ENCODE measurements at places on chromosomes 7 and 10.
A peak's percentile ranks its signal among the peaks of the same experiment; 100 is the strongest.

DNA sequence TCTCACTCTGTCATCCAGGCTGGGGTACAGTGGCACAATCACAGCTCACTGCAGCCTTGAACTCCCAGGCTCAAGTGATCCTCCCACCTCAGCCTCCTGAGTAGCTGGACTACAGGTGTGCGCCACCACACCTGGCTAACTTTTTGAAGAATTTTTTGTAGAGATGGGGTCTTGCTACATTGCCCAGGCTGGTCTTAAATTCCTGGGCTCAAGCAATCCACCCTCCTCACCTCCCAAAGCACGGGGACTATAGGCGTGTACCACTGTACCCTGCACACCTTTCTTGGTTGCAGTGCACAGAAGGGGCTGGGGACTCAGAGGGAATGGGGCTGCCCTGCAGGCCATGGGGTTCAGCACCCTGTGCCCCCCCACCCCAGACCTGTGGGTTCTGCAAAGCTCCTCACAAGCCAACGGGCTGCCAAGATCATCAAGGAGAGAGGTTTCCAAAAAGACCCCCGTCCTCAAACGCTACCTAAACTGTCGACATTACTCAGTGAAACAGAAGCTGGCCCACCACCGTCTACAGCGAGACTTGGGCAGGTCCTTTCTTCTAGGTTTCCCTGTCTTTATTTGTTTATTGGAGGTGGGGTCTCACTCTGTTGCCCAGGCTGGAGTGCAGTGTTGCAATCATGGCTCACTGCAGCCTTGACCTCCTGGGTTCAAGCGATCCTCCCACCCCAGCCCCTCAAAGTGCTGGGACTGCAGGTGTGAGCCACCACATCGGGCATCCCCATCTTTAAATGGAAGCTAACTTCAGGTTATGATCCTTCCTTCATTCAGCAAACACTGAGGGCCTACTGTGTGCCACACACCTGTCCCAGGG is 26.6 kb upstream of the ELFN1 start:
- DNase-seq = no peak

GRCh38 chr7:87506246-87507180 is 31.0 kb upstream of the ABCB4 start:
- DNase-seq = no peak

DNA sequence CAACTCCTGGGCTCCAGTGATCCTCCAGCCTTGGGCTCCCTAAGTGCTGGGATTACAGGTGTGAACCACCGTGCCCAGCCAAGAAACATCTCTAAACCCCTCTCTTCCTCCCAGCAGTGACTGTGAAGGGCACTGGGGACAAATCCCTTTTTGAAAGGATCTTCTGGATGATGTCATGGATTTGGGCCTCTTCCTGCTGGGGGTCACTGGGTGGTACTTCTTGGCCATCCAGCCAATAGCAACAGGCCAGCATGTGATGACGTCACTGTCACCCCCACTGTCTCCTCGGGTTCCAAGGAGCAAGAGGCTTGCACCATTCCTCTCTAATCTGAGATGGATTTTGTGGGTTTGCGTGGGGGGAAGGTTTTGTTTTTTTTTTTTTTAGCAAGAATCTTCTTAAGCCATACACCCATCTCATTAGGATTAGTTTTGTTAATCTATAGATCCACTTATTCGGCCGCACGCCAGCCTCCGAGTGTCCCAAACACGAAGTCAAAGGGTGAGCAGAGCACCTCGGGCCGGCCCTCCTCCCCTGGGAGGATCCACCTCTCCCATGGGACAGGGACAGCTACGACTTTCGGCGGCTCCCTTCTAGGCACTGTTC is 29.4 kb upstream of the TNRC18 start:
- DNase-seq = no peak

DNA sequence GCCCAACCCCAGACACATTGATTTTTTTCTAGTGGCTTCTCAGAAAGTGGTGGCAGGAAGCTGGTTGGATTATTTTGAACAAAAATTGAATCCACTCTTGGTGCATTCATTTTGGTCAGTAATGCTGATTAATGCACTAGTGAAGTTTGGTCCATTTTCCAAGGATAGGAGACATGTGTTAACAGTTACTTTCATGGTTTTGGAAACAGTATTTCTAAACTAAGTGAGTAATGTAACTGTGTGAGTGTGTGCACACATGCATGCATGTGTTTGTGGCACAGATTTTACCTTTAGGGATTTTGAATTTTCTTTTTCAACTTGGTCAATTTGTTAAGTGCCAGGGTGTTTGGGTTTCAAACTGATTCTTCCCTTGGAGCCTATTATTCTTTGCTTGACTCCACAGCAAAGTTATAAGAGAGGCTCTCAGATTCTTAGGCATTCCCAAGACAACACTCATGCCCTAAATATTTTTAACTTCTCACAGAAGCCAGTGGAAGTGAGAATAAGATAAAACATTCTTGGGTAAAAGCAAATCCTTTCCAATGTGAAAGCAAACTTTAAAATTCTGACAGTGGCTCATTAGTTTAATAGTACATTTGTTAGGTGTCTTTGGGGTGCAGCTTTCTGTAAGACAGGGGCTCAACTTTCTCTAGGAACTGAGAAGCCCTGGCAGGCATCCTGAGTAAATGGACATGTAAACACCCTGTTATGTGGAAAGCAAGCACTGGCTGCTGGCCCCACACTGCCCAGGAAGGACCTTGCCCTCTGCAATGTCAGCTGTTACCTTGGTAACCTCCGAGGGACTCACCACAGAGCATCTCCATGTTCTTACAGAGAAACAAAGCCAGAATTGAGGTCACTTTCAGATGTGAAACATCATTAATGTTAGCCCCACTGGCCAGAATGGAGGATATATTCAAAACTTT is 68.4 kb downstream of the ASAH2B start:
- DNase-seq = no peak

GRCh38 chr7:112550468-112551060 is 69.8 kb downstream of the LSMEM1 start:
- peak; percentile 56 for DNase-seq

- no peak for DNase-seq
These were observed 43.5 kb downstream of the PRKG1 start for GRCh38 chr10:51117794-51118193.

DNA sequence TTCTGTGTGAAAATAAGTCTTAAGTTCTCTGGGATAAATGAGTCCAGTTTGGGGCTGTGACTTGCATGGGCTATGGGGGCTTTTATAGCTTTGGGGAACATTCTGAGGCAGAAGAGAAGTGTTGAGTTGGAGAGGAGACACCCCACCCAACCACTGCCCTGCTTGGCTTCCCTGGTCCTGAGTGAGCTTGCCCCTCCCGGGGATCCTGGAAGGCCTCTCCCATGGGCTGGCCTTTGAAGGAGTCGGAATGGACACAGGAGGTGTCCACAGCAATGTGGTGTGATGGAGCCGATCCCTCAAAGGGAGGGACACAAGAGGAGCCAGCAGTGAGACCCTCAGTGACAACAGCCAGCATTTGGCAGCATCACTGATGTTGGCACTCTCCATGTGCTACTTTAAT is 89.8 kb downstream of the GLRX3 start:
- no peak for DNase-seq

GRCh38 chr10:84567133-84567532 is 238.7 kb downstream of the CCSER2 start:
- DNase-seq = no peak

GRCh38 chr7:129343099-129343700 is 91.0 kb upstream of the STRIP2 start:
- peak; percentile 44 for DNase-seq

- DNase-seq = no peak
These were observed 304.6 kb downstream of the TNS3 start for GRCh38 chr7:47277321-47277781.

DNA sequence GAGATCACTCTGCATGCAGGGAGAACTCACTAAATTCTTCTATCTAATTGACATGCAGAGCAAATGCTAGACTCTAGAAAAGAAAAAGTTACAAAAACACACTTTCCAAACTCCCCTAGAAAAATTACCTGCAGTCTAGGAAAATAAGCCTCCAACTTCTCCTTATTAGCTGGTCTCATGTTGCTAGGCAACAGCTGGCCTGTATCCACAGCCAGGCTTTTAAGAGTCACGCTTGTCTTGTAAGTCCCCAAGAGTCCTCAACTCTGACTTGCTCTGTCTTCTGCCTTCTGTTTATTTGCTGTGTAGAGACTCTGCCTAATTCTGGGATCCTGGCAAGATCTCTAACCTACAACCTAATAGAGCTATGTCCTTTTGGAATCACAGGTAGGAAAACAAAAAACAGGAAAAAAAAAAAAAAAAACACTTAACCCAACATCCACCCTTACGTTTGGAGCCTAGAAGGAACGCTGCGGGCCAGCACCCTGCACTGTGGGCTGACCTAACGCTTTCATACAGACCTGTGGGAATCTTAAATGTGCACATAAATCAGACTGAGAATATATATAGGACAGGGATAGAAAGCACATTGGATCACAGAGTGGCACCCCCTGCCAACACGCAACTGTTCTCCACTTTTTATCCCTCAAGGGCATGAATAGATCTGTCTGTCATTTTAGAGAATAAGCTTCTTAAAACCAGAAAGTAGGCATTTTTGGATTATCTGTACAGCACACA is 117.0 kb upstream of the PTPRZ1 start:
- DNase-seq = no peak

DNA sequence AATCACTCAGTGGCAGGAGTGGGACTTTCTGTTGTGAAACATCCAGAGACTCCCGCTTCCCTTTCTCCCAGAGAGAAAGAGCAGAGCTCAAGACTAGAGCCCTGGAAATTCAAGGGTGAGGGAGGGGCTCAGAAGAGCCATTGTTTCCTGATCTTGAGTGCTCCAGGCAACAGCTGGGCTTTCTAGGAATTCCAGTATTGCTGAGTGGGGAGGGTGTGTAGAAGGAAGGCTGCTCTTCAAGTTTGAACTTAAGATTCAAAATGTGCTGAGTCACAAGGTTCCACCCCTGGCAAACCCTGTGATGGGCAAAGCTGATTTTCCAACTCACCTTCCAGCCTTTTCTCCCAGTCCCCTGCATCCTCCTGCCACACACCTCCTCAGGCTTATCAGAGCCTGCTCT is 42.3 kb upstream of the MSRB2 start:
- DNase-seq = no peak

DNA sequence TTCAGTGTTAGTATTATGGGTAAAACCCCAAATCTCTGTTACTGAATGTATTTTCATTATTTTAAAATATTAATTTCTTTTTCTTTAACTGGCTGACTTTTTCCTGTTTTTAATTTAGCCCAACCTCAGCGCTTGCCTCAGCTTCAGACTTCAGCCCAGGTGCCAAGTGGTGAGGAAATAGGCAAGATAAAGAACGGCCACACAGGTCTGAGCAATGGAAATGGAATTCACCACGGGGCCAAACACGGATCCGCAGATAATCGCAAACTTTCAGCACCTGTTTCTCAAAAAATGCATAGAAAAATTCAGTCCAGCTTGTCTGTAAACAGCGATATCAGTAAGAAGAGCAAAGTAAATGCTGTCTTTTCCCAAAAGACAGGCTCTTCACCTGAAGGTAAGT is 57.5 kb downstream of the MDFIC start:
- DNase-seq = no peak

DNA sequence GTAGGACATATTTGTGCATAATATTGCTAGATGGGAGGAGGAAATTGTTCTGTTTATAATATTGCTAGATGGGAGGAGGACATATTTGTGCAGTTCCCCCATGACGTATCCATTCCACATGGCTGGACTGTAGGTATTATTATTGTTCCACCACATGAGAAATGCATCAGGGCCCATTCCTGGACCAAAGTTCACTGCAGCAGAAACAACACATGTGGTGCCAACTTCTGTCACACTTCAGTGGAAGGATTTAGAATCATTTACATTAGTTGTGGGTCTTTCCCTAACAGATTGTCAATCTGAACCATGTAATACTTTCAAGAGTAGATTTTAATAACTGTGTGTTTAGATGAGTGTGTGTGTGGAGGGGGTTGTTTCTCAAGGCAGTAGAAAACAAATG is 32.7 kb upstream of the MACC1 start:
- no peak for DNase-seq

GRCh38 chr10:104617831-104618230 is 23.3 kb upstream of the SORCS3 start:
- DNase-seq = no peak

DNA sequence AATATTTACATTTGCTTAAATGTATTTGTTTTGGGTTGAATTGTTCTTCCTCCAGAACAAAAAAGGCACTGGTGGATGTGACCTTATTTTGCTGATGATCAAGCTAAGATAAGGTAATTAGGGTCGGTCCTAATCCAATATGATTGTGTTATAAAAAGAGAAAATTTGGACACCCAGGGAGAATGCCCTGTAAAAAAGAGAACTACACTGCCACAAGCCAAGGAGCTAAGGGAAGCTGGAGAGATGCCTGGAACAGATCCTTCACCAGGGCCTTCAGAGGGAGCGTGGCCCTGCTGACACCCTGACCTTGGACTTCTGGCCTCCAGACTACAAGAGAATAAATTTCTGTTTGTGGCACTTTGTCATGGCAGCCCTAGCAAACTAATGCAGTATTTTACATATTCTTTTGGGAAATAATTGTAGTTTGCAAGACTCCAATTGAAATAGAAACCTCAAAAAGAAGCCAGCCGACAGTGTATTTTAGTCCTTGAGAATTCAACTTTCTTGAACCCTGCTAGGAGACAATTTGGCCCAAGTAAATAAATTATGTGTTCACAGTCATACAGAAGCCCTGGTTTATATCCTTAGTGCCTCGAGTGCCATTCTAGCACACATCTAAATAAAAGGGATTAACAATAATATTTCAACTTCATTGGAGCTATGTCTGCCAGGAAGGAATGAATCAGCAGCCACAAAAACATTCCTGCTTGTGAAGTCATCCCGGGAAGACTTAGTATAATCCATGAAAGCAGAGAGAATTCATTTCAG is 164.6 kb downstream of the PKD1L1 start:
- no peak for DNase-seq

- DNase-seq = no peak
These were observed 741.3 kb upstream of the FZD8 start for GRCh38 chr10:36383349-36383748.

DNA sequence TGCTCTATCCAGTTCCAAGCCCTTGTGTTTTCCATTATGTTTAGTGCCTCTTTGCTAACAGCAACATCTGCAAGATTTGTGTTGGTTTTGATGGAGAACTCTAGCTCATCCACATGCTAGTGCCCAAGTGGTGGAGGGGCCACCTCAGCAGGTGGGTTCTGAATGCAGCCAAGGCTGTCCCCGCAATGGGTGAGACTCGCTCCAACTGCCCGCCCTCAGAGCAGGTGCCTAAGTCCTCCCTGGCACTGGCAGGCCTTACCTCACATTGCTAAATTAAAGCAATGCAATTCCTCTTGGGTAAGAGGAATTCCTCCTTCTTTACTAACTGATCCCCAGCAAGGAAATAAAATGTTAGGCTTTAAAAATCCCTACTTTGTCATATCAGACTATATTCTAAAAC is 146.8 kb downstream of the ADCY1 start:
- no peak for DNase-seq

GRCh38 chr10:102131286-102132170 is 1.3 kb upstream of the PPRC1 start:
- DNase-seq = no peak

- DNase-seq = no peak
These were observed 16.3 kb upstream of the SLC29A4 start for GRCh38 chr7:5266191-5267028.
